ENCODE measurements at places on chromosomes 1 and 21. TPM values are rescaled to one million over a fixed set of nuclear protein-coding genes. Genes with fewer than 3 reads are reported as not detected.
A peak's percentile ranks its signal among the peaks of the same experiment; 100 is the strongest.

- peak overlapping the region; percentile 80 for H3K27ac ChIP-seq
- peaks cover 3% of the 10 kb centered on the region for H3K36me3 ChIP-seq
- DNase-seq = no peak
- H3K4me1 ChIP-seq = peaks cover 26% of the 10 kb centered on the region
Measured at GRCh38 chr1:17440074-17440826, 773 bp upstream of the RCC2 start.

DNA sequence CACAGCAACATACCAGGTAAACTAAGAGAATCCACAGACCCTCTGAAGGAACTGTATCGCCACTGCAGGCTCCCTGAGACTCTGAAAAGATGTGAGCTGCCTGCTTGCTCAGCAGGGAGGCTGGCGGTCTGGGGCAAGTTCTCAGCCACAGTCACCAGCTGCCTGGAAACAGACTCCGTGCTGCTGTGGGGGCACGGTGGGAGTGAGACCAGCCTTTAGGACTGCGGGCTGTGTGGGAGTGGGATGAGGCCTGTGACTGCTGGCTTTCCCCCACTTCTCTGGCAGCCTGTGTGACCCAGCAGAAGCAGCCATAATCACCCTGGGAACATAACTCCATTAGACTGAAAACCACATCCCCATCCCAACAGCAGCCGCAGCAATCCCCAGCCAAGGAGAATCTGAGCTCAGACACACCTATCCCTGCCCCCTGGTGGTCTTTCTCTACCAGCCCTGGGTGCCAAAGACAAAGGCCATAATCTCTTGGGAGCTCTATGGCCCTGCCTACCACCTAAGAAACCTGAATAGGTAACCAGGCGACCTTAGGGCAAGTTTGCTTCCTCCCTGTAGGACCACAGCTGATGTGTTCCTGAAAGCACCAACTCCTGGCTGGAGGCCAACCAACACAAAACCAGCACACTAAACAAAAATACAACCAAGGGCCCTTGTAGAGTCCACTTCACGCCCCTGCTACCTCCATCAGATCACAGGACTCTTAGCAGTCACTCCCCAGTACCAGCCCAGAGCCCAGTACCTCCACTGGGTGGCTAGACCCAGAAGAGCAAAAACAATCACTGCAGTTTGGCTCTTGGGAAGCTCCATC, 151.5 kb downstream of the SMYD3 start:
- no peaks in the 10 kb centered on the region for H3K27me3 ChIP-seq
- peaks cover 2% of the 10 kb centered on the region for H3K4me1 ChIP-seq
- no peaks in the 10 kb centered on the region for H3K36me3 ChIP-seq
- DNase-seq = no peak
- H3K4me3 ChIP-seq = no peak overlapping the region

DNA sequence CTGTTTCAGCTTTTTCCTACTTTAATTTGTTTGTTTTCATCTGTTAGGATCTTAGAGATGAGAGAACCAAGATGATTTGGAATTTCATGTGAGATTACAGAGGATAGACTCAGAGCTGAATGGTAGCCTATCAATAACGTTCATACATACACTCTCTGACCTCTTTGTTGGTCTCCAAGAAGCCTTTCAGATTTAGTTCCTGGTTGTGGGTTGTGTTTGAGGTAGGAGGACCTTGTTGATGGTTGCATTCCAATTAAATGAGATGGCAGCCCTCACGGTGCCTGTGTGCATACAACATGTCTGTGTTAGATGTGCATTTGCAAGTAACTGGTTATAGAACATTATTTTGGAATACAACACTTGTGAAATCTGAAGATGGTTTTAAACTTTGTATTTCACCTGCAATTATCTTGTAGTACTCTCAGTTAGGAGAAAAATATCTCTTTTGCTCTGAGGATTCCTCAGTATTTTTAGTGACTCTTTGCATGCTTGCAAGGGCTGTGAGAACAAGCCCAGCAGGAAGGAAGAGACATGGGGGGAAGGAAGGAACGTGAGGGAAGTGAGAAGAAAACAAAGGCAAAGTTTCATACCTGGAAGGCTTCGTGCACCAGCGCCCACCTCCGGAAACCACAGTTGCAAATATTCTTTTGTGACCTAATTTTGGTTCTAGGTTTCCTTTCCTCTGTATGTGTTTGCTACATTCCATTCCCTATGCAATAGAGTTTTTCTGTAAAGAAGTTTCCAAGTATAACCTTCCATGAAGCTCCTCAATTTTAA, 291.8 kb downstream of the DISC1 start:
- H3K36me3 ChIP-seq = no peaks in the 10 kb centered on the region
- H3K27me3 ChIP-seq = no peaks in the 10 kb centered on the region
- no peak overlapping the region for H3K27ac ChIP-seq
- DNase-seq = no peak

DNA sequence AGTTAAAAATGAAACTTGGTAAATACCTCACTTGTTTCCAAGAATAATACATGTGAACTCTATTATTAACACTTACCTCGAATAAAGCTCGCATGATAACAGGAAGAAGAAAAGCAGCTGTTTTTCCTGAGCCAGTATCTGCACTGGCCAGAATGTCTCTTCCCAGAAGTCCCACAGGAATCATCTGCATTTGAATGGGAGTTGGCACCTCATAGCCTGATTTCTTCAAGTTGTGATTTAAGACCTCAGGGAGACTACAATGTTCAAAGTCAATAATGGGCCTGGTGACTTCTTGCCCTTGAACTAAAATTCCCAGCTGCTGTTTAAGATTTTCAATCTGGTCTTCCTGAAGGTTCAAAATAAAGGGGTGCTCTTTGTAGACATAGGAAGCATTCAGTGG, 3.8 kb downstream of the DDX59 start:
- peaks cover 14% of the 10 kb centered on the region for H3K36me3 ChIP-seq
- no peak overlapping the region for H3K4me3 ChIP-seq
- DNase-seq = no peak
- peak overlapping the region; percentile 37 for H3K27ac ChIP-seq
- peaks cover 46% of the 10 kb centered on the region for H3K4me1 ChIP-seq
- H3K27me3 ChIP-seq = no peaks in the 10 kb centered on the region

GRCh38 chr1:69038379-69038778, 529.3 kb upstream of the LRRC7 start:
- H3K27ac ChIP-seq = no peak overlapping the region
- no peak overlapping the region for H3K4me3 ChIP-seq
- H3K27me3 ChIP-seq = no peaks in the 10 kb centered on the region
- H3K4me1 ChIP-seq = no peaks in the 10 kb centered on the region
- DNase-seq = no peak

Gene GPR25
- total RNA-seq = not detected

Gene C1orf115
- 17.9 TPM for total RNA-seq

DNA sequence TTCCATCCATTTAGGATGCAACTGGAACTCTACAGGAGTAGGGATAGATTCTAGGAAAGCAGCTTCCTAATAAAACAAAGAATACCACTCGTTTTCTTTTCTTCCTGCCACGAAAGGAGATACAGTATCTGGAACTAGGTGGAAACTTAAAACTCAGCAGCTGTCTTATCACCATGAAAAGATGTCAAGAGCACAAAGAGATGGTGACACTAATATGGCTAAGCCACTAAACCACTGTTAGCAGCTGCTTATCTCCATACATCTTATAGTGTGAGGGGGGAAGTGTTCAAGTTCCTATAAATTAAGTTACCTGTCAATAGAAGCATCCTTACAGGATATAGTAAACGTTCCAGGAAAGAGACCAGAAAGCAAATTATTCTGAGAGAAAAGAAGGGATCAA, 162.5 kb downstream of the TYW3 start:
- no peak overlapping the region for H3K4me3 ChIP-seq
- no peaks in the 10 kb centered on the region for H3K4me1 ChIP-seq
- no peak overlapping the region for H3K27ac ChIP-seq
- H3K27me3 ChIP-seq = no peaks in the 10 kb centered on the region
- DNase-seq = no peak
- no peaks in the 10 kb centered on the region for H3K36me3 ChIP-seq

GRCh38 chr1:24939675-24940193, 9.7 kb upstream of the RUNX3 start:
- peaks cover 2% of the 10 kb centered on the region for H3K27me3 ChIP-seq
- no peaks in the 10 kb centered on the region for H3K4me1 ChIP-seq
- no peak for DNase-seq
- H3K27ac ChIP-seq = no peak overlapping the region

Gene NPPA
- 888 TPM for total RNA-seq

Gene BRDT
- 0.06 TPM for total RNA-seq

DNA sequence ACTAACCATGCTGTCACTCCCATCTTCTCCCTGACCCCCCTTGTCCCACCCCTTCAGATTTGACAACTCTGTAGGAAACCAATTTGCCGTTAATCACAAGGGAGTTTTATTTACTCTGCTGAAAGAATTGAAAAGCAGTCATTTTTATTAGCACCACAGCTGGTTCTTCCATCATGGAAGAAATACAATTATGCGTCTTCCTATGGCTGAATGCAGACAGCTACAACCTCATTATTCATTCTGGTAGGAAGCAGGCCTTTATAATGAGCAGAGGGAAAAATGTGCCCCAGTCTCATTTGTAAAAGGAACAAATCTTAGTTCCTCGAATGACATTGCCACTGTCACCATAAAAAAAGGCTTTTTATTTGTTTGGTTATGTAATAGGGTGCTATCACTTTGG, 35.2 kb downstream of the JUN start:
- no peaks in the 10 kb centered on the region for H3K4me1 ChIP-seq
- H3K36me3 ChIP-seq = no peaks in the 10 kb centered on the region
- H3K27me3 ChIP-seq = no peaks in the 10 kb centered on the region
- no peak overlapping the region for H3K4me3 ChIP-seq

DNA sequence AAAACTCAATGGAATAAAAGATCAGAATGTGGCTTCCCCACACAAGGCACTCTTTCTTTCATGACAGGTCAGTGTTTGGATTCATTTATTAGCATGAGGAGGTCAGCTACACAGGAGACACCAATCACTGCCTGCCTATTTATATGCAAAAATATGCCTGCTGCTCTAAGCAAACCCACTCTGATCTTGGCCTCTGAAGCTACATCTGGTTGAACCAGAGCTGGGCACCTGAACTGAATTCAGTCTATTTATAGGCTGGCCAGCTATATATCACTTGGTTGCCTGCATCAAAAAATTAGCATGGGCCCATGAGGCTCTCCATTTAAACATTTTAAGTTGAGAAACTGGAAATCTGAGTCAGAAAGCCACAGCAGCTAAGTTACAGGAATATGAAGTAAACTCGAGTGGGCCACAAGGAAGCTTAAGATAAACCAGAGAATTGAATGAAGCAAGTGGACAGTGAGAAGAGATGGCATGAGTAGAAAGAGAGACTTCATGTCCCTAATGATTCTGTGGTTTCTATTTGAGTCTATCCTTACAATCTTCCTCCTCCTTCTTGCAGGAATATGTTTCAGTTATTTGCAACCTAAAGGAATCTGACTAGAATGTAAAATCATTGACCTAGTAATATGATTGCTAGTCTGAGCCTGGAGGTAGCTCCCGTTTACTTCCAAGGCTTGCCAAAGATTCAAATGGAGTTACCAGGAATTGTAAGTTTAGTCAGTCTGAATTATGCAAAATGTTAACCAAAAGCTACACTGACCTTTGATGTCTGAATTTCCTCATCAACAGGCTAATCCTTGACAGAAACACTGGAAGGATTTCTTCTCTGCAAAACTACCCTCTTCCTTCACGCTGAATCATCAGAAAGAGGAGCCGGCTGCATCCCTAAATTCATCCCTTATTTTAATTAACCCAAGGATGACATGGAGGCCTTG, 17.7 kb downstream of the DDAH1 start:
- H3K36me3 ChIP-seq = no peaks in the 10 kb centered on the region
- H3K27ac ChIP-seq = no peak overlapping the region
- no peak for DNase-seq
- no peak overlapping the region for H3K4me3 ChIP-seq

GRCh38 chr1:167455786-167456446, 62.4 kb downstream of the CD247 start:
- no peaks in the 10 kb centered on the region for H3K36me3 ChIP-seq
- H3K4me3 ChIP-seq = peak overlapping the region; percentile 97
- peak; percentile 43 for DNase-seq
- peaks cover 5% of the 10 kb centered on the region for H3K27me3 ChIP-seq
- peaks cover 9% of the 10 kb centered on the region for H3K4me1 ChIP-seq
- peak overlapping the region; percentile 89 for H3K27ac ChIP-seq

Gene LENEP
- not detected for total RNA-seq

- no peaks in the 10 kb centered on the region for H3K36me3 ChIP-seq
- H3K27me3 ChIP-seq = no peaks in the 10 kb centered on the region
- H3K27ac ChIP-seq = no peak overlapping the region
- H3K4me3 ChIP-seq = no peak overlapping the region
- no peaks in the 10 kb centered on the region for H3K4me1 ChIP-seq
Measured at GRCh38 chr1:166141969-166142368, 24.8 kb downstream of the FAM78B start.

Gene CCDC185
- not detected for total RNA-seq

Gene TRAF3IP3
- 0.63 TPM for total RNA-seq

DNA sequence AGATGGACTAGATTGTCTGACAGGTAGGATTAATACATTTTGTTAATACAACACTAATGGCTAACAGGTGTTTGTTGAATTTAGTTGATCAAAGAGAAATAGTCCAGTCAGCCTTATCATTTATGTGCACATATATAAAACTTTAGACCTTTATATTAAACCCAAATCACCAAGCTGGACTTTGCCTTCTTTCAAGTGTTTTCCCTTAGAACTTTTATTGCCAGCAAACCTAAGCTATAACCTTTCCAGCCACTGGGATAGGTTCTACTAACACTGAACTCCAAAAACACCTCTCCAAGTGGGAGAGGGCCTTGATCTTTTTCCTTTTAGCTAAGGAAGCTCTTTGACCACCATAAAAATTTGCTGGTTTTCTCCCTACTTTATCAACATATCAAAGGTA, 345.9 kb downstream of the PDE4B start:
- no peaks in the 10 kb centered on the region for H3K27me3 ChIP-seq
- no peak for DNase-seq
- H3K36me3 ChIP-seq = no peaks in the 10 kb centered on the region
- no peaks in the 10 kb centered on the region for H3K4me1 ChIP-seq

Gene IVNS1ABP
- total RNA-seq = 76.5 TPM

GRCh38 chr1:213094446-213094845, 43.4 kb downstream of the RPS6KC1 start:
- DNase-seq = no peak
- H3K4me3 ChIP-seq = no peak overlapping the region
- no peaks in the 10 kb centered on the region for H3K36me3 ChIP-seq
- no peaks in the 10 kb centered on the region for H3K4me1 ChIP-seq

Gene MEGF6
- total RNA-seq = 4.7 TPM

Gene SLC25A34
- 44.9 TPM for total RNA-seq

Gene CHIA
- total RNA-seq = not detected

Gene HOOK1
- 3.1 TPM for total RNA-seq

Gene ORC1
- total RNA-seq = not detected

DNA sequence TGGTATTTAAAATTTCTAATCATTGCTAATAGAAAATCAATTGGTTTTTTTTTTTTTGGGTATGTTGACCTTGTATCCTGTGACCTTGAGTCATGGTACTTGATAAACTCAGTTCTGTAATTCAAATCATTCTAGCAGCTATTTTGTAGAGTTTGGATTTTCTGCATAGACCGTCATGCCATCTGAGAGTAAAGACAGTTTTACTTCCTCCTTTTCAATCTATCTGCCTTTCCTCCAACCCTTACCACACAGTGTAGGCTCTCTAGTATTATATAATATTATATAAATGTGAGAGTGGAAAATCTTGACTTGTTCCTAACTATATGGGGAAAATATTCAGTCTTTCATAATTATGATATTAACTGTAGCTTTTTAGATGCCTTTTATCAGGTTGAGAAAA, 7.0 kb downstream of the TDRD5 start:
- no peaks in the 10 kb centered on the region for H3K36me3 ChIP-seq
- no peak for DNase-seq
- peaks cover 33% of the 10 kb centered on the region for H3K27me3 ChIP-seq
- H3K4me1 ChIP-seq = no peaks in the 10 kb centered on the region
- H3K27ac ChIP-seq = no peak overlapping the region
- H3K4me3 ChIP-seq = no peak overlapping the region

Gene EFHD2
- 15.4 TPM for total RNA-seq

Gene APCS
- total RNA-seq = not detected

- DNase-seq = peak; percentile 70
- peaks cover 18% of the 10 kb centered on the region for H3K4me1 ChIP-seq
- no peaks in the 10 kb centered on the region for H3K36me3 ChIP-seq
Measured at GRCh38 chr1:6743189-6744101, 41.8 kb upstream of the CAMTA1 start.
